Activated CD8-positive, alpha-beta T cell treated with anti-CD3 and anti-CD28 coated beads for 36 hours (primary cell): ENCODE measurements at places on chromosomes 12 and 14. TPM values are rescaled to one million over a fixed set of nuclear protein-coding genes. Genes with fewer than 3 reads are reported as not detected.

- peaks cover 42% of the 10 kb centered on the region for H3K4me1 ChIP-seq
- DNase-seq: no peak
- H3K36me3 ChIP-seq: peaks cover 40% of the 10 kb centered on the region
Measured at GRCh38 chr12:119989361-119989730, 310 bp downstream of the BICDL1 start.

DNA sequence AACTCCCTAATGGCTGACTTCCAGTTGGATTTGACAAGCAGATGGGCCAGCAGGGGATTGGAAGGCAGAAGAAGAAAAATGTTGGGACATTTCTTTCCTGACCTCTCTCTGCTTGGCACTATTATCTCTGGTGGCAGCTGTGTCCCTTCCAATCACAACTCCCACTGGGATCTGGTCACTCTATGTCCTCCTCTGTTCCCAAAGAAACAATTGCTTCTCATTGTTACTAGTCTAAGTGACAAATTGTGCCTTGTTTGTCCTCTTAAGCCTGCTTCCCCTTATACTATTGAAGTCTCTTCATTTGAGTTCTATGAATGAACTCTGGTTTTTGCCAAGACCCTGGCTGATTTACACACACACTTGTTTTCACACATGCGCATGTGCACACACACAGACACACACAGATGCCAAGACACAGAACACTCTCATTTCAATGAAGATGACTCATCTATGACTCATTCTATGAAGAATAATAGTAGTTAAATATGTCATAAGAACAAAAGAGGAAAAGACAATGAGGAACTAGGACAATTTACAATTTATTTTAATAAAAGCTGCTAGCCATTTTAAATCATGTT is 83.0 kb upstream of the FAR2 start:
- H3K27ac ChIP-seq: no peak overlapping the region
- H3K4me1 ChIP-seq: peaks cover 2% of the 10 kb centered on the region
- peaks cover 18% of the 10 kb centered on the region for H3K27me3 ChIP-seq

DNA sequence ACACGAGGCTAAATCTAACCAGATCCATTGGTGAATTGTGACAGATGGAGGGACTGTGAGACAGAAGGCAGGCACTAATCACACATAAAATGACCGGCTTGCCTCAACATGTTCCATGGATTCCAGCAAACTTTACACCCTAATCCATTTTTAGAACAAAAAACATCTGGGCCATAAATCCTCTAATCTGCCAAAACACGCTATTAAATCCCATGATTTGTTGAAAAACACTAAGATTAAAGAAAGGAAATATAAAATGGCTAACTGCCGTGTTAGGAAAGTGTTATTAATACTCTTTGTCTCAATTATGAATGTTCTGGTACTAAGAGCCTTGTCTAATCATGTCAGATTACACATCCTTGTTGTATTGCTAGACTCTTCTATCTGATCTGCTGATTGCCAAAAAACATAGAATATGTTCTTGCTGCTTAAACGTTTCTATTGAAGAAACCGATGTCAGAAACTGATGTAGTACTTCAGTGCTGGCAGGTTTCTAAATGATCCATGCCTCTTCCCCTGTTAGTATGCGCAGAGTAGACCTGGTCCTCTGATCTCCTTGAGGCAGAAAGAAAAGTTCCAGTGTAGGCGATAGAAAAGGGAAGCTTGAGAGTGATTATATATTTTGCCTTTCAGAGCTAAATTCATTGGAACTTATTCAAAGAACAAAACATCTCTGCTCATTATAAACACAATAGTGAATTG is 384.9 kb downstream of the SOX5 start:
- H3K27me3 ChIP-seq: no peaks in the 10 kb centered on the region
- no peaks in the 10 kb centered on the region for H3K4me1 ChIP-seq
- no peak for DNase-seq

- peaks cover 4% of the 10 kb centered on the region for H3K4me1 ChIP-seq
- no peak for DNase-seq
- H3K4me3 ChIP-seq: no peak overlapping the region
- H3K27ac ChIP-seq: no peak overlapping the region
- H3K36me3 ChIP-seq: peaks cover 15% of the 10 kb centered on the region
Measured at GRCh38 chr12:1939331-1939730, 20.9 kb upstream of the CACNA2D4 start.

- H3K36me3 ChIP-seq: no peaks in the 10 kb centered on the region
- no peaks in the 10 kb centered on the region for H3K27me3 ChIP-seq
- no peak overlapping the region for H3K27ac ChIP-seq
- no peaks in the 10 kb centered on the region for H3K4me1 ChIP-seq
- no peak for DNase-seq
Measured at GRCh38 chr12:80662586-80662985, 44.8 kb upstream of the MYF6 start.

- no peak overlapping the region for H3K27ac ChIP-seq
- no peak for DNase-seq
- no peak overlapping the region for H3K4me3 ChIP-seq
- H3K4me1 ChIP-seq: peaks cover 19% of the 10 kb centered on the region
- H3K27me3 ChIP-seq: no peaks in the 10 kb centered on the region
Measured at GRCh38 chr14:91149462-91149861, 35.6 kb downstream of the DGLUCY start.

DNA sequence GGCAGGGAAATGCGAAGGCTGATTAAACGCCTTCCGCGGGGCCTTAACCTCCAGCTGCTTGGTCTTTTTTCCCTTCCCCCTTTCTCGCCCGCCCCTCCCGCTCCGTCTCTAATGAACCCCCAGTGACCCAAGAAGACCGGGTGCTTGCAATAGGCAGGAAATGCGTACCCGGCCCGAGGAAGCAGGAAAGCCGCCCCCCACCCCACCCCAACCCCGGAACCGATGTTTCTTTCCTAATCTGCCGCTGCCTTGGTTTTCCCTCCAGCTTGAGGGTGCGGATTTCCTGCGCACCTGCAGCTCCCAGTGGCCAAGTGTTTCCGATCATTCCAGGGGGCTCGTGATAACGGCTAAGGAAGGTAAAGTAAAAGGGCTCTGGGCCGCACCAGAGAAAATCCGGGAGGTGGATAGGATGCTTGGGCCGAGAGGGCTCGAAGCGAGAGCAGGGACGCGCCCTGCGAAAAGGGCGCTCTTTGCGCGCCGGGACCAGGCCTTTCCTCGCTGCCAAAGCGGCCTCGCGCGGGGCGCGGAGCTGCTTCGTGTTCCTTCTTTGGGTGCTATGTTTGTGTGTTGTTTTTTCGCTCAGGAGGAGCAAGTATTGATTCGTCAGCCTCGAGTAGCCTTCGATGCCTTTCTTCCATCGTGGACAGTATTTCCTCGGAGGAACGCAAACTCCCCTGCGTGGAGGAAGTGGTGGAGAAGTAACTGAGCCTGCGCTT is 983 bp downstream of the MYF6 start:
- no peak for DNase-seq
- no peaks in the 10 kb centered on the region for H3K36me3 ChIP-seq
- H3K27ac ChIP-seq: no peak overlapping the region
- H3K4me3 ChIP-seq: no peak overlapping the region
- peaks cover 31% of the 10 kb centered on the region for H3K27me3 ChIP-seq

GRCh38 chr12:76055393-76055792 is 23.8 kb upstream of the PHLDA1 start:
- no peak overlapping the region for H3K27ac ChIP-seq
- H3K36me3 ChIP-seq: peaks cover 68% of the 10 kb centered on the region
- H3K4me1 ChIP-seq: peaks cover 13% of the 10 kb centered on the region
- H3K27me3 ChIP-seq: no peaks in the 10 kb centered on the region

The ADCY6 gene
- not detected for total RNA-seq

The NR1H4 gene
- total RNA-seq: not detected

The IFNG-AS1 gene
- total RNA-seq: 0.25 TPM
